Right ventricle myocardium superior (tissue), 1 donor: ENCODE measurements at places on chromosomes 6 and 20.

- DNase-seq, result no peak
Measured at GRCh38 chr6:37282371-37282770, 24.4 kb upstream of the TMEM217 start.

DNA sequence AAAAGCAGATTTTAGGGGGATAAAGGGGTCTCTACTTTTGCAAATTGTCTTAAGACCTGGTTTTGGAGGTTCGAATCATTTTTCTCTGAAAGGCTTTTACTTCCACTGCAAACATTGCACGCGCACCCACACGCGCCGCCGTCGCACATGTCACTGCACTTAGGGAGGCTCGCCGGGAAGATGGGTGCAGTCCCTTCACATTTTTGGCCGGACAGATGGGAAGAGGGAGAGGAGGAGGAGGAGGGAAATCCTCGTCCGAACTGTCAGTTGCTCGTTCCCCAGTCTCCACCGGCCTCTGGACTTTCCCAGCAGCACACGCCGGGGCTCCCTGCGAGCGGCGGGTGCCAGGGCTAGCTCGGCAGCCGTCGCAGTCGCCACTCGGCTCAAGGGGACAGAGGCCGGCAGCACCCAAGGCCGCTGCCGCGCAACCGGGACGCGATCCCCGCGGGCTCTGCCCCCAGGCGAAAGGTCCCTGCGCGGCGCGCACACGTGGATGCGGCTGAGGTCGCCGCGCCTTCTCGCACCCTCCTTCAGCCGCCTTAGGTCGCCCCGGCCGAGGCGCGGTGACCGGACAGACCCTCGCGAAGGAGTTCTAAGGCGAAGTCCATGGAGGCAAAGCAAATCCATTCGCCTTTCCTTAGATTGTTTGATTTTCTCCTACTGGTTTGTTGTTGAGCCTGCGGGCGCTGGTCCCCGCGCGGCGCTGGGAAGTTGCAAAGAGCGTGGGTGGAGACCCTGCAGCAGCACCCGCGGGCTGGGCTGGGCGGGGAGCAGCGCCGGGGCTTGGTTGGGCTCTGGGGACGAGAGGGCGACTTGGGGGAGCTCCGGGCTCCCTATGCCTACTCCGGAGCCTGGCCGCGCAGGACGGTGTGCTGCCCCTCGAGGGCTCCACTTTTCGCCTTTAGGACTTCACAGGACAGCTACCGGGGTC lies 1.2 kb downstream of the MYB start:
- peak; percentile 50 for DNase-seq

- no peak for DNase-seq
Measured at GRCh38 chr20:17587148-17587547, 17.3 kb downstream of the DSTN start.

DNA sequence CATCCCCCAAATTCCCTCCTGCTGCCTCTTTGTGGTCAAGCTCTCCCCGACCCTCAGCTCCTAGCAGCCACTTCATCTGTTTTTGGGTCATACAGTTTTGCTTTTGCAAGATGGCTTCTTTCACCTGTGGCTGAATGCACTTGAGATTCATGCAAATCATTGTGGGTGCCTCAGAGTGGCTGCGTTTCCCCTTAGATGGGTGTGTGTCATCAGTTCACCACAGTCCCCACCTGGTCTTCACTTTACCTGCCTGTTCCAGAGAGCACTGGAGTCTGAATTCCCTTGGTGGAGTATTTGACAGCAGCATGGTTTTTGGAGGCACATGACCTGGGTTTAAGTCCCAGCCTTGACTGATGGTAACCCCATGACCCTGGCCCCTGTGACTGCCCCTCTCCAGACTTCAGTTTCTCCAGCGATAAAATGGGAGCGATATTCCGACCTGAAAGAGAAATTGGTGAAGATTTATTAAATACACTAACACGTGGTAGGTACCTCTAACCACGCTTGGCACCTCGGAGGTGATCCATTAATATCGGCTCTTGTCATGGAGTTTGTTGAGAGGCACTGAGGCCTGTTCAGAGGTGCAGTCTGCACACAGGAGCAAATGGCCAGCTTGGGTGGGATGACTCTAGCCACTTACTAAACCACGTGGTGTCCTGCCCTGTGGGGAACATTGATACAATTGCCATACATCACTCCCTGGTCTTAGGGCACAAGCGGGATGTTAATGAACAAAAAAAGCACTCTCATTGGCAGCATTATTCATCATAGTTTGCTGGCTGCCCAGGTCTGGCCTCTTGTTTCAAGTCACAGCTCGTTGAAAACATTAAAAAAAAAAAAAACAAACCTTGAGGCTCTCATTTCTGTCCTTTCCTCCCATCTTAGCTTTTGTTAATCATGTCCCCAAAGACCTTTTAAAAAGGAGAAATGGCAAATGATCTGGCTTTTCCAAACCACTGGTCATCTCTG lies 167.2 kb upstream of the KCNG1 start:
- DNase-seq, result no peak

GRCh38 chr20:24425523-24426135 lies 43.8 kb upstream of the SYNDIG1 start:
- DNase-seq, result no peak

DNA sequence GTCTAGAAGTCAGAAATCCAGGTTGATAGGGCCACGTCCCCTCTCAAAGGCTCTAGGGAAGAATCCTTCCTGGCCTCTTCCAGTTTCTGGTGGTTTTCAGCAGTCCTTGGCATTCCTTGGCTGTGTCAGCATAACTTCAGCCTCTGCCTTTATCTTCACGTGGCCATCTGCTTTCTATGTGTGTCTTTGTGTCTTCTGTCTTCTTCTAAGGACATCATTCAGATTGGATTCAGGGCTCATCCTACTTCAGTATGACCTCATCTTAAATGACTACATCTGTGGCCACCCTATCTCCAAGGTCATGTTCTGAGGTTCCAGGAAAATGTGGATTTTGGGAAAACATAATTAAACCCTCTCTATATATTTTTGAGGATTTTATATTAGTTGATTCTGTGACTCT lies 23.0 kb downstream of the C6orf89 start:
- no peak for DNase-seq

DNA sequence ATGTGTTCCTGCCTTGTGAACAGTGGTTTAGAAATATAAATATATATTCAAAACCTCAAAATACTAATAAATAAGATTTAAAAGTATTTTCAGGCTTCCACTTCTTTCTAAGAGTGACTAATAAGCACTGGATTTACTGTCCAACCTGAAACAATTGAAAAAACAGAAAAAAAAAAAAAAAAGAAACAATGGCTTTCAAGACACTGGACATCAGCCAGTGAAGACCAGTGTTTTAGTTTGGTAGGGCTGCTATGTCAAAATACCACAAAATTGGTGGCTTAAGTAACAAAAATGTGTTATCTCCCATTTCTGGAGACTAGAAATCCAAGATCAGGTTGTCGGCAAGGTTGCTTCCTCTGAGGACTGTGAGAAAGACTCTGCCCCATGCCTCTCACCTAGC lies 101.4 kb upstream of the PDE7B start:
- DNase-seq, result no peak

DNA sequence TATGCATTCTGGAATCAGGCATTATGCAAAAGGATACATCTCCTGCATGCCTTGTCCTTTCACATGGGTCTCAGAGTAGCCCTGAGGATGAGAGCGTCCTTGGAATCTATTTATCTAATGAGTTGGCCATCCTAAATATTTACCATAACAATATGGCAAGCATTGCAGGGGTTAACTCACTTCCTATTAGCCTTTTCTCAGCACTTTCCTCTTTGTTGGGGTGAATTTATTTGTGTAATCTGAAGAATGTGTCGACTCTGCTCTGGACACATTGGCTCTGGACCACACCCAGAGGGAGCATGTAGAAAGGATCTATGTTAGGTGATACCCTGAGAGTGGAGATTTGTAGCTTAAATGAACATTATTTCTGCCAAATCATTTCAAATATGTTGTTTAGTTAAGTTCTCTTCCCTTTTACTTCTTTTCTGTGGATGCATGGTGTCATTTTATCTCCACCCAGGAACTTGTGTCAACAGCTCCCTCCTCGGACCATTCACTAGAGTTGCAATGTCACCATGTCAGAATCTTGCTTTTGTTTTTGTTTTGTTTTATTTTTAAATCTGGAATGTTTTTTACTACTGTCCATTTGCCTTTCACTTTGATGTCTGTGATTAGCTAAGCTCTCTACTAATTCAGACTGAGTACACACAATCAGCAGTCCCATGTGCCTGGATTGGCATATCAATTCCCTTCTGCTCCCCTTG lies 757.0 kb upstream of the MMS22L start:
- DNase-seq, result no peak

DNA sequence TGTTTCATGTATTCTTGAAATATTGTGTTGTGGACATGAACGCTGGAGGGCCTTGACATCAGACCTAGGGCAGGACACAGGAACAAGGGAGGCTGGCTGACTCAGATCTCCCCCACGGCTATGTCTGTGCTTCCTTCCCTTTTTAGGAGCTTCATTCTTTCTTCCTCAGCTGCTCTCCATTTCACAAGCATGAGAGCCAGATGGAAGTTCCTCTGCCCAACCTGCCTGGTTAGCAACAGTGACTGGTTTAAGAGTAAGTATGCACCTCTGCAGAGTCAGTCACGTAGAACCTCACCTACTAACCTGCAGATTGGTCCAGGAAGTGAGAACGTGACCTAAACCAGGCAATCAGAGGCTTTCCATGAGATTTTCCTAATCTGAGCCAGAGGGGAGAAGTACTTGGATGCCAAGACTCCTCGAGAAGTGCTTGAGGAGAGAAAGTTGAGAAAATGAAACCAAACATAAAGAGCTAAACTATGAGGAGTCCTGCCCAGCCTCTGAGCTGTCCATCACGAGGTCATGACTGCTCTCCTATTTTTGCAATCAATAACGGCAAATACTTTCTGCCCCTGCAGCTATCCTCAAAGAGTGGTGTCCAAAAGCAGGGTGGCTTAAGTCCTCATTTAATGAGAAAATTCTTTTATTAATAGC lies 465.2 kb upstream of the CITED2 start:
- DNase-seq, result peak; percentile 46

- peak; percentile 19 for DNase-seq
Measured at GRCh38 chr6:43997345-43997677, 129.9 kb downstream of the MRPL14 start.

- DNase-seq, result no peak
Measured at GRCh38 chr20:48224533-48225050, 439.3 kb upstream of the SULF2 start.
